Stimulated activated CD4-positive, alpha-beta T cell treated with anti-CD3 and anti-CD28 coated beads, Interleukin-4, amount 100 ng/mL, for 4 hours (primary cell): ENCODE measurements at places on chromosomes 16 and 17.
A peak's percentile ranks its signal among the peaks of the same experiment; 100 is the strongest.

- DNase-seq, result no peak
These were observed 857 bp downstream of the GOT2 start for GRCh38 chr16:58733248-58733670.

DNA sequence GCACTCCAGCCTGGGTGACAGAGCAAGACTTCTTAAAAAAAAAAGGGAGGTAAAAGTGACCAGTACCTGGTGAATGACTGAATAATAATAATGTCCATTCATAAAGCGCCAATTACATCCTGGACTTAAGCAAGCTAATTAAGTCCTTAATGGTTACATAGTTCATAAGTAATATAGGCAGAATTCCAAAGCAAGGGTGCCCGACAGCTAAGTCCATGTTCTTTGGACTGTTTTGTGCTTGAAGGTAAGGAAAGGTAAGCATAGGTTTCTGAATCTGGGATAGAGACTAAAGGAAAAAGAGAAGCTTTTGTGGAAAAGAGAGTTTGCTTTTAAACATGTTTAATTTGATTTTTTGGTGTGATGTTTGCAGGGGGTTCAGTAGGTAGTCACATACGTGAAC is 9.8 kb downstream of the POLR2A start:
- DNase-seq, result no peak

DNA sequence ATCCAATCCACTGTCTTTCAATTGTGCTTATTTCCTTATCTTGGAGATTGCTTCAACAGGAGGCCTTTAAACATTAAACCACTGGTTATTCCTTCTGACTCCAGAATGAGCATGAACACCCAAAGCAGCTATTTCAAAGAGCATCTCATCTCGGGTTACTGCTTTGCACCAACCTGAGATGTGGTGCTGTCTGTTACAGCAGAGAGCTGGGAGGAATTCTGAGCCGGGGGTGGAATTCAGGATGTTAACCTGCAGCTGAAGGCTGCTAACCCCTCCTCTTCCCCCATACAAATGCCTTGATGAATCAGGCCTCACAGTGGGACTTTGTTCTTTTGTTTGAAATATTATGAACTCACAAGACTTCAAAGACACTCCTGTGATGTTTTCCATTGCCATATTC is 113.1 kb downstream of the SHISA9 start:
- DNase-seq, result no peak

DNA sequence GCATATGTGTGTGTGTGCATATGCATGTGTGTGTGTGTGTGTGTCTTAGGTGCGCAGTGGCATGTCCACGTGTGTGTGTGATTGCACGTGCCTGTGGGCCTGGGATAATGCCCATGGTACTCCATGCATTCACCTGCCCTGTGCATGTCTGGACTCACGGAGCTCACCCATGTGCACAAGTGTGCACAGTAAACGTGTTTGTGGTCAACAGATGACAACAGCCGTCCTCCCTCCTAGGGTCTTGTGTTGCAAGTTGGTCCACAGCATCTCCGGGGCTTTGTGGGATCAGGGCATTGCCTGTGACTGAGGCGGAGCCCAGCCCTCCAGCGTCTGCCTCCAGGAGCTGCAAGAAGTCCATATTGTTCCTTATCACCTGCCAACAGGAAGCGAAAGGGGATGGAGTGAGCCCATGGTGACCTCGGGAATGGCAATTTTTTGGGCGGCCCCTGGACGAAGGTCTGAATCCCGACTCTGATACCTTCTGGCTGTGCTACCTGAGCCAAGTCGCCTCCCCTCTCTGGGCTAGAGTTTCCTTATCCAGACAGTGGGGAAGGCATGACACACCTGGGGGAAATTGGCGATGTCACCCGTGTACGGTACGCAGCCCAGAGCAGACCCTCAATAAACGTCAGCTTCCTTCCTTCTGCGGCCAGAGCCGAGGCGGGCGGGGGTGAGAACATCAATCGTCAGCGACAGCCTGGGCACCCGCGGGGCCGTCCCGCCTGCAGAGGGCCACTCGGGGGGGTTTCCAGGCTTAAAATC is 47.6 kb downstream of the IL21R start:
- peak; percentile 60 for DNase-seq

- no peak for DNase-seq
These were observed 319.8 kb downstream of the SEC14L1 start for GRCh38 chr17:77460514-77461046.
